ENCODE measurements at places on chromosomes 3 and 15.

DNA sequence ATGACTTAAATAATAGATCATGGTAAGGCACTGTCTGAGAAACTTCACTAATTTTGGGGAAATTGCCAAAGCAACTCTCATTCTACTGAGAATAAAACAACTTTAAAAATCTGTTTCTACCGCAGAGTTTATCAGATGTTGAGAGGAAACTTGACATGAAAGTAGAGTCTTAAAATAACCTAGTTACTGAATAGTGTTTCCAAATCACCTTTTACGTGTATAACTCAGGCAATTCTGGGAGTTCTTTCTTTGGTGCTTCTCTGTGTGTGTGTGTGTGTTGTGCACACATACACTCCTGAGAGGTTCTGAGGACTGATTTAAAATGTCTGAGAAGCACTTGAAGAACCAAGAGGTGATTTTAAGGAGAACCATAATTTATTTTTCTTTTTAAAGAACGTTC is 236.6 kb downstream of the SV2B start:
- DNase-seq: no peak

GRCh38 chr15:89171136-89172072 is 50.0 kb downstream of the RLBP1 start:
- peak; percentile 1 for DNase-seq

GRCh38 chr15:63981596-63982320 is 64.5 kb downstream of the DAPK2 start:
- no peak for DNase-seq

DNA sequence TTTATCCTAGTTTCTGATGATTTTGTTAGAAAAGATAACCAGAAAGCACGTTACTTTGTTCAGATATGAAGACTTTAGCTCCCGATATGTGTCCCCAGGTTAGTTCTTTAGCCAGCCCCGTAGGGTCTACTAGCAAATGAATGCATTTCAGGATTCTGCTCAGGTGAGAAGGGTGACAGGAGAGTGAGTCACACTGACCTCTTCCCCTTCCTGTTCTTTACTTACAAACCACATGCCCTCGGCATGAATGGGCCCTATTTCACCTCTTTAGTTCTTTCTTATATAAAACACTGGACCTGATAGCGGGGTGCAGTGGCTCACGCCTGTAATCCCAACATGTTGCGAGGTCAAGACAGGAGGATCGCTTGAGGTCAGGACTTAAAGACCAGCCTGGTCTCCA is 98.4 kb downstream of the SLC49A4 start:
- no peak for DNase-seq

DNA sequence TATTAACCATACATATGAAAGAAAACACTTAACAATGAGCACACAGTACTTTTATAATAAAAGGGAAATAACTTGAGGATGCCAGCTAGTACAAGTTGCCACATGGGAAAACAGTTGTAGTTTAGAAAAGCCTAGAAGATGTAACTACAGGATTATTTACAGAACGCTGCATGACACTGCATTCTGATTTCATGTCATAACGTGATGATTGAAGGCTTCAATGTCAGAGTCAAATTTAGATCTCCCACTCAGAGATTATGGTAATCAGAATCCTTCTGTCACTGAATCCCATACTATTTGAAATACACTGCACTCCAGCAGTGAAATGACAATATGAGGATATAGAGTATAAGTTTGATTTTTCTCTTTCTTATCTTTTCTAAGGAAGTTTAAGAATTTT is 253.9 kb upstream of the LRRN1 start:
- DNase-seq: no peak

GRCh38 chr3:158672215-158673176 is at the start of gene LXN:
TSS of gene LXN (minus strand) at chr3:158672648. CDS start at chr3:158672478, 170 bp downstream.
- no peak for DNase-seq
